Non-pigmented ciliary epithelial cell (primary cell): ENCODE measurements at places on chromosomes 2 and 18.

- no peak for DNase-seq
Observed at GRCh38 chr18:63261029-63261428, 58.5 kb downstream of the BCL2 start.

- DNase-seq, result no peak
Observed at GRCh38 chr18:48814490-48815178, 136.1 kb downstream of the SMAD7 start.

DNA sequence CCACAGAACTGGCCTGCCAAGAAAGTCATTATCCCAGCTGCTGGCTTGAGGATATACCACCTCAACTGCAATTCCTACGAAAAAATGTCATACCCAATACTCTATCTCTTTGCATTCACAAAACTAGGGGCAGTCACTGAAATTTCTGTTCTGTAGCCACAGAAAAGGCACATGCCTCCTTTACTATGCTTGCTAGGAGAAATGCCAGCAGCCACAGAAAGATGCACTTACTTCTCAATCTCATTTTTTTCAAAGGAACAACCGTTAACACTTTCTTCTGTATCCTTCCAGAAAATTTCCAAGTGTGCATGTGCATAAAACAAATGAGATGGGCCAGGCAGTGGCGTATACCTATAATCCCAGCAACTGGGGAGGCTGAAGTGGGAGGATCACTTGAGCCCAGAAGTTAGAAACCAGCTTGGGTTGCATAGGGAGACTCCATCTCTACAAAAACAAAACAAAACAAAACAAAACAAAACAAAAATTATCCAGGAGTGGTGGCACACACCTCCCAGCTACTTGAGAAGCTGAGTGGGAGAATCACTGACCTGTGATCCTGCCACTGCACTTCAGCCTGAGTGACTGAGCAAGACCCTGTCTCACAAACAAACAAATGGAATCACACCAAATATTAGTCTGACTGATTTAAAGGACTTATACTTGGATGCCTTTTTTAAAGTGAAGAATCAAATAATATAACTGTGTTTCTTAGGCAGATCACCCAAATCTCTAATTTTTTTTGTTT lies 22.4 kb upstream of the PUM2 start:
- DNase-seq, result no peak

- no peak for DNase-seq
Observed at GRCh38 chr2:138846216-138846821, 66.1 kb upstream of the NXPH2 start.

GRCh38 chr2:12702168-12703121 lies 14.3 kb upstream of the TRIB2 start:
- peak; percentile 58 for DNase-seq

GRCh38 chr2:98608962-98609604 lies 694 bp downstream of the UNC50 start:
- DNase-seq, result no peak

GRCh38 chr18:46562674-46563192 lies 94.3 kb downstream of the LOXHD1 start:
- DNase-seq, result no peak

GRCh38 chr2:120330946-120331822 lies 14.8 kb upstream of the INHBB start:
- DNase-seq, result no peak

DNA sequence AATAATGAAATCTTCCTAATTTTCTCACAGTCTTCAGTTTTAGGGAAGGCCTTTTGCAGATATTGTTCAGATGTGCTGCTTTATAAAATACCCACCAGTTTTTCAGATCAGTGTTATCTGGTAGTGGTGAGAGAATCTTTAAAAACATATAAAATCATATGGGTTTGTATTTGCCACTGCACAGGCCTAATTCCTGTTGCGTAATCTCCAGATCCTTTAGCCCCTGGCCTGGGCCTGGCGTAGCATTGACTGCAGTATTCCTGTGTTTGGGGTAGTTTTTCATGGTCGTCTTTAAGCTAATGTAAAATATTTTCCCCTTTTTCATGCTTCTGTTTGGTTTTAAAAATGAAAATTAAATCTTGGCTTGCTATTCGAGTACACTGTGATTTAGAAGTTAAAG lies 43.2 kb downstream of the TSHZ1 start:
- DNase-seq, result no peak

- DNase-seq, result no peak
Observed at GRCh38 chr2:102442967-102443828, 20.2 kb downstream of the IL18RAP start.

DNA sequence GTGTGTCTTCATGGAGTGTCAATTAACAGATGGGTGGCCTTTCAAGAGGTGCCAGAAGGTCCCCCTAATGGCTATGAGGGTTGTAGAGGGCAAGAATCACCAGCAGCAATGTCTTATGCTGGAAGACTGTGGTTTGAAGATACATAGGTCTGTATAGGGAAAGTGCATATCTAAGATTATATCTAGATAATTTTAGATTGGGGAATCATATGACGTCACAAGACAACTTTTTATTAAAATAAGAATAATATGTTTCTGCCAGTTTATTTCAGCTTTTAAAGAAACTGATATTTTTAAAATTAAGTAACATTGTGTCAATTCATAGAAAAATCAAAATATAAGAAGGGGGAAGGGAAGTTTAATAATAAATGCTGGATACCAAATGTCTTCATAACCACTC lies 162.3 kb downstream of the TTN start:
- DNase-seq, result no peak

DNA sequence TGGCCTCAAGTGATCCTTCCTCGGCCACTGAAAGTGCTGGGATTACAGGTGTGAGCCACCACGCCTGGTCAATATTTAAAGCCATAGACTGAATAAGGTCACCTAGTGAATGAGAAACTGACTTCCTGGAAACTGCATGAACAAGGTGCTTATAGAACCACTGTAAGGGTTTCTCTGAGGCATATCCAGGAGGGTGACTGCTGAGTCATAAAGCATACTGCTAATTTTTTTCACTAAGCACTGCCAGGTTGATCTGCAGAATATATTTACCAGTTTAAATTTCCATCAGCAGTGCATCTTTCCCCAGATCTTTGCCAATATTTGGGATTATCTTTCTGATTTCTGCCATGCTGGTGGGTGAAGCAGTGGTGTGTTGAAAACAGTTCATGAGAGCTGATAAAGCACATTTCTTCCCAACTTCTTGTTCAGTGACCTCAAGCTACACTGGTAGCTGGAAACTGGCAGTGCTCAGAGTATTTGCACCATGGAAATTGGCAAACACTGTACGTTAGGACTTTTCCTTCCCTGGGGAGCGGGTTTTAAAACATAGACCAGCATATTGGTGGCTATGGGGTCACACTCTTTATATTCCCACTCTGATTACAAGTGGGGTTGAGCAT lies 4.2 kb upstream of the CLIP4 start:
- DNase-seq, result no peak

DNA sequence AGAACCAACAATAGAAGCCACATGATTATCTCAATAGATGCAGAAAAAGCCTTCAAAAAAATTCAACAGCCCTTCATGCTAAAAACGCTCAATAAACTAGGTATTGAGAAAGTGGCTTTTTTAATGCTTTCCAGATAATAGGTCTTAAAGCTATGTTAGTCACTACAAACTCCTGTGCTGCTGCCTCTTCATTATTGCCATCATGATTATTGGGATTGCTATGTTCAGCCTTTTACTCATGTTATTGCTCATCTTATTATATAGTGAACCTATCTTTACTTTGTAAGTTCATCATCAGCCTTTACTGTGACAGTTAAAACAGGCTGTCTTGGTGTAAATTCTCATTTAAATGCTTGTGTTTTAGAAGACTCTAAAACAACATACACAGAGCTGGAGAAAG lies 1557.2 kb upstream of the ZEB2 start:
- no peak for DNase-seq
